Activated naive CD4-positive, alpha-beta T cell (primary cell): ENCODE measurements at places on chromosomes 6 and 20.

DNA sequence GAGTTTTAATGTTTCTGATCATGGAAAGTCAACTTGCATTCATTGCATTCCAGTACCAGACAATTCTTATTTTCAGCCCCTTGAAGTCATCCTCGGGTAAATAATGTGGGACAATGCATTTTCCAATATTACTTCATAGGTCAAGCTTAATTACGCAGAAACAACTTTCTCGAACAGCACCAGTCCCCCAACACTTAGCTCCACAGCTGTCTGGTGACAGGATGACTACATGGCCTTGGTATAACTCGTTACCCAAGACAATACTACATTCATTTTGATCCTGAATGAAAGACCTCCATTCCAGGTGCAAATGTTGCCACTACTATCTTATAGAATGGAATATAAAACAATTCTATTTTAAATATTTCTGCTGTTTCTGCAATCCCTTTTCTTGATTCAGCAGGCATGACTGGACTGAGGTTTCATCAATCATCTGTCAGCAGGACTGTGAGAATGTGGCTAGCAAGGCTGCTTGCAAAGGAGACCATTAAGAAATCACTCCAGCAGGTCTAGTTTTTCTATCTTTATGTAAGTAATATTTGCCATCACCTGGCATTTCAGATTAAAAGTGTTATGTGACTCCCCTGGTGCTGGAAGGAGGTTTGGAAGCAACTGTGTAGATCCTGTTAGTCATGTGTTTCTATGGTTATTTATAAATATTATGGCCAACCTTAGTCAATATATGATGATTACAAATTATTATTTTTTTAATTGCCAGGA is 147.9 kb downstream of the HAO1 start:
- DNase-seq = no peak

- DNase-seq = no peak
These were observed 158.2 kb downstream of the BMP7 start for GRCh38 chr20:57108218-57108617.

- no peak for DNase-seq
These were observed 9.0 kb downstream of the C20orf203 start for GRCh38 chr20:32664678-32665159.

- no peak for DNase-seq
These were observed 9.7 kb downstream of the SNAP25 start for GRCh38 chr20:10228330-10228729.

GRCh38 chr6:31769684-31770371 is 7.3 kb downstream of the VWA7 start:
- peak; percentile 61 for DNase-seq
